ENCODE measurements at places on chromosomes 16 and 17. TPM values are rescaled to one million over a fixed set of nuclear protein-coding genes. Genes with fewer than 3 reads are reported as not detected.

KRT13 gene
- total RNA-seq = 3.7 TPM

CTRB2 gene
- 10.0 TPM for total RNA-seq

POLR2A gene
- total RNA-seq = 205 TPM

HAP1 gene
- total RNA-seq = 3.4 TPM

DUS2 gene
- 27.3 TPM for total RNA-seq

MIEF2 gene
- total RNA-seq = 9.3 TPM

TP53TG3D gene
- total RNA-seq = not detected

KRT222 gene
- 5.0 TPM for total RNA-seq

NPIPA3 gene
- 1.6 TPM for total RNA-seq
